ENCODE measurements at places on chromosomes 5 and 9.
A peak's percentile ranks its signal among the peaks of the same experiment; 100 is the strongest.

GRCh38 chr5:142841511-142842265, 71.5 kb downstream of the ARHGAP26 start:
- DNase-seq: no peak

- no peak for DNase-seq
These were observed at the start of gene FGF1 for GRCh38 chr5:142685418-142686209. FGF1 (minus strand) TSS chr5:142686090; CDS start chr5:142614127, 71,963 bp downstream.

DNA sequence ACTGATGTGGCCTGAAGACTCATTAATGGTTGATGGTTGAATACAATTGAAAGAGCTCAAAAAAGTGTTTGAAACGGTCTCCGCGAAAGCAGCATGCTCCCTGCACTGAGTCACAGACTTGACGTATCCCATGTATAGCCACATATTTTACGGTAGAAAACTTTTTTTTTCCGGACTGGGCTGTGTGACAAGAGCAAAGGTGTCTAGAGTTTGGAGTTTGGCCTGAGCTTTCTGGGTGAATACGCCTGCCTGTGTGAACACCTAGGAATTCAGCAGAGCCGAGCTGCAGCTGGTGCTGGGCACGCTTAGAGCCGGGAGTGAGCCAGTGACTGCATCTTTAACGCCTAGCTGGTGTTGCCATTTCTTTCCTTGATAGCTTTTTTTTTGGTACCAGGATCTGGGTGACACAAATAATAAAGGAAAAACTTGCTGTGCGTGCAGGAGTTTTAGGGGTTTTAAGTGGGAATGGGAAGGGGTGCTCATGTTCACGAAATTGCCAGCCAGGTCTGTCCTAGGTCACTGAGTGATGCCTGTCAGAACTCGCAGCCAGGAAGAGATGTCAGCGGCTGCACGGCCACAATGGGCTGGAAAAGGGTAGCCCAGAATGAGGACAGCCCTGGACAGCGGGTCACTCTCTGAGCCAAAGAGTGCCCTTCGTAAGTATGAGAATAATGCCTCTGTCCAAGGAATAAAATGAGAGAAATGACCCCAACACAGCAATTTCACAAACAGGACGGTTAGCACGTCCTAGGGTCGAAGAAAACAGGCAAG, 51.7 kb downstream of the PSMB7 start:
- DNase-seq: no peak

GRCh38 chr9:130172858-130173665, 858 bp downstream of the NCS1 start:
- DNase-seq: no peak

- no peak for DNase-seq
These were observed 58.3 kb downstream of the FGF1 start for GRCh38 chr5:142627383-142628217.

- no peak for DNase-seq
These were observed 114.0 kb downstream of the MED10 start for GRCh38 chr5:6264394-6264793.

- no peak for DNase-seq
These were observed 11.3 kb upstream of the SCGB3A1 start for GRCh38 chr5:180602481-180603075.

DNA sequence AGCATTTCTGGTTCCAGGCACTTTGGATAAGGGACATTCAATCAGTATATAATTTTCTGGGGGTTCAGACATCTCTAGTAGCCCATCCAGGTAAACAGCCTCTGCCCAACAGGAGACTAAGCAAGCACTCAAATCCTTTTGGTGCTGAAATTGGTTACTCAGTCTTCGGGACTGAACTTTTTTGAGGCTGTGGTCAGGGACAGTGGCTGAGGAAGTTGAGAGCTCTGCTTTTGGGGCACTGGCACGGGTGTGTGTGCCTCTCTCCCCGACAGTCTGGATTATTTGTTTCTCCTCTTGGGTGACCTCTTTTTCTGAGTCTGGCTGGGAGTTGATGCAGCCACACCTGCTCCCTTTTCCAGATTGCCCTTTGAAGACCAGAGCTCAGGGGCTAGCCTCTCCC, 47.6 kb downstream of the ACER2 start:
- DNase-seq: no peak

DNA sequence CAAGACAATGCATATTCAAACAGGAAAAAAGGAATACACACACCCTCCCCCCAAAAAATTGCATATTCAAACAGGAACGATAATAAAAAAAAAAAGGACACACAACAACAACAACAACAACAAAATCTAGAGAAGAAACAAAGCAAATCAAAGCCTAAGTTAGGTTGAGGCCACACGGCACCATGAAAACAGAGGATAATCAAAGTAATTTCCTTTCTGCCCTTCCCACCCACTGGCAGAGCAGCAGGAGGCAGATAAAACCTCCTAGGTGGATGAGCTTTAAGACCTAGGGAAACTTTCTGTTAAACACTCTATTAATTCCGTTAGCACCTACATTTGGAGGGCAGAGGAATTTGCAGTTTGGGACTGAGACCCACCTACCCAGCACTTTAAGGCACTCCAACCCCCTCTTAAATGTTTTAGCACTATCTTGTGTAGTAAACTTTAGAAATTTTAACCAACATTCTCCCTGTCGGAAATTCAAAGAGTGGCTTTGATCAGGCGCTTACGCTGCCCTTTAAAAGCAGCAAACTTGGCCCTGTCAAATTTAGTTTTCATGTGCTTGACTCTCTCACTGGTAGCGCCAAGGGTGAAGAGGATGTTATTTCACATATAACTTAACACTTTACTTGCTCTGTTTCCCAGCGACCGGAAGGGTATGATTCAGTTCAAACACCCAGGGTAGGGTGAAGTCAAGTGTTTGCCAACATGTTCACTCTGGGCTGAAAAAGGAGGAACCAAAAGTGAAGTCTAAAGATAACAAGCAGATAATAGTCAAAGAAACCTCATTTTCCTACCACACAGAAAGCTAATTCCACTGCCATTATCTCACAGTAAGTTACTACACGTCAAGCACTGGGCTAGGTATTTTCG, 9.2 kb downstream of the ENC1 start:
- peak; percentile 57 for DNase-seq

DNA sequence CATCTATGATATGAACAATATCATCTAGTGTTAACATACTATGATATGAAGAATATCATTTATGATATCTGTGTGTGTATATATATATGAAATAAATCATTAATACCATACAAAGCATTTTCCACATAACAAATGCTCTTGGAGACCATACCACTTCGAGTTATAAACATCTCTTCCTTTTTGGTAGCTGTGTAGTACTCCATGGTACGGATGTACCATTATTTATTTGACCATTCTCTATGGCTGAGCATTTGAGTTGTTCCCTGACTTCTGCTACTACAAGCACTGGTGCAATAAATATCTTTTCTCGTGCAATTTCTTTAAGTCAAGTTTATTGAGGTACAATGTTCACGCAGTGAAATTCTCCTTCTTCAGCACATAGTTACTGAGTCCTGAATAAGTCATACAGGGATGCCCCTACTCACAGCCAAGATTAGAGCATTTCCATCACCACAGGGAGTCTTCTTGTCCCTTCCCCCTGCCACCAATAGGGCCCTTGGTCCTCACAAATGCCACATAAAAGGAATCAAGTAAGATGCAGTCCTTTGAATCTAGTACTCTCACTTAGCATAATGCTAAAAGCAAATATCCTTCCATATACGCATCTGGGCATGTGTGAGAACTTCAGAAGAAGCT, 75.2 kb upstream of the SLC25A48 start:
- DNase-seq: no peak

- no peak for DNase-seq
These were observed 24.4 kb upstream of the SH3RF2 start for GRCh38 chr5:145912019-145912418.

GRCh38 chr5:9455826-9456434, 89.9 kb downstream of the SEMA5A start:
- DNase-seq: no peak

GRCh38 chr5:169649486-169649885, 12.4 kb downstream of the DOCK2 start:
- DNase-seq: no peak

DNA sequence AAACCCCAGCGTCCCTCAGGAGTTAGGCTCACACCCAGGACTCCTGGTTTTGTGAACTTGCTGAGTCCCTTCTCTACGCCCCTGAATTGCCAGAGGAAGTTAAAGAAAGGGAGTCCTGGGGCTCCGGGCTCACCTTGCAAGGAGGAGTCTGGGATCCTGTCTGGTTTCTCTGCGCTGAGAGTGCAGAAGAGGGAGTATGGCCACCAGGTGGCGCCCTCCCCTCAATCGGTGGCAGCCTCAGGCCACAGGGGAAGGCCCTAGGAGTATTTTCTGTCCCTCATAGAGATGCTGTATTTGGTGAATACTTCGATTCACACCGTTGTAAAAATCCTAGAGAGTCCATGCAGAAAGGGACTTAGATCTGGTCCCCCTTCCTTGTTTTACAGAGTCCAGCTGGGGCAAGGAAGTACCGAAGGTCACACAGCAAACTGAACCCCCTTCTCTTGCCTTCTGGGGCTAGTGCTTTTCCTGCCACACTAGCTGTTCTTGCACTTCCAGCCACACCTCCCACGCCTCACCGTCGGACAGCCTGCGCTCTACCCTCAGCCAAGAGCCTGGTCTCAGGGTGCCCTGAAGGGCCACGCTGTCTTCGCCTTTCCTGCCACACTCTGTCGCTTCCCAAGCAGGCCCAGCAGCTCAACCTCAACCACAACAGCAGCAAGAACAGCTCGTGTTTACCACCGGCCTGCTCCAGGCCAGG, 10.2 kb downstream of the HAND1 start:
- peak; percentile 88 for DNase-seq

DNA sequence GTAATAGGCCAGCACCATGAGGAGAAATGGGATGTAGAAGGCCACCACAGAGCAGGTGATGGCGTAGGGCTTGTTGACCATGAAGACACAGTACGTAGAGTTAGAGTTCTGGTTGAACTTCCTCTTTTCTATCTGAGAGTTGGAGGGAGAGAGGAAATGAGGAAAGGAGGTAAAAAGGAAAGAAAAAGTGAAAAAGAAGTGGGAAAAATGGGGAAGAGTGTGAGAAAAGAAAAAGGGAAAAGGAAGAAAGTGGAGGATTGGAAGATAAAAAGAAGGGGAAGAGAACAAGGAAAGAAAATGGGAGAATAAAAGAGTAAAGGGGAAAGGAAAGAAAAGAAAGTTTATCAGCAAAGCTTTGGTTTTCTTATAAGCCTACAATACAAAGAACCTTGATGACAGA, 126.1 kb downstream of the FBXO38 start:
- DNase-seq: no peak

GRCh38 chr9:88567870-88568269, 32.9 kb downstream of the NXNL2 start:
- DNase-seq: no peak

GRCh38 chr9:113998114-113998513, 80.0 kb downstream of the AMBP start:
- no peak for DNase-seq

DNA sequence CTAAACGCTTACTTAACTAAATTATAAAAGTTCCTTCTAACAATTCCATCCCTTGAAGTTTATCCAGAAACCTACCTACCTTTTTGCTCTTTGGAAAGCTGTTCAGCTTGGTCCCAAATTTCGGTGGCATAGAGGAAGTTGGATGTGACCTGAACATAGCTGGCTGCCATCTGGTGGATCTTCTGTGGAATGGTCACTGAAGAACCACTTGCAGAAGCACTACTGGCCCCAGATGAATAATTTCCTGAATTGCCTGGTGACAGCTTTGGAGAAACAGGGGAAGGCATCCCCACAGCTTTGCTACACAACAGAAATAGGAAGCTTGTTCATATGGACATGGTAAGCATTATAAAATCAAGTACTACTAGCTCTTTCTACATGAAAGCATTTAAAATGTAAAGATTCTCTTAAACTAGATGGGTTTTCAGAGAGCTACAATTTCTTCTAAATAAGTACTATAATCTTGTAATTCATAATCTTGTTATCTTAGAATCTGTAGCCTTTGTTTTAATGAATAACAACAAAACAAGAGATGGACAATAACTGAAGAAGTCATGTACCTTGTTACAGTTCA, 9.9 kb downstream of the LEAP2 start:
- peak; percentile 9 for DNase-seq

GRCh38 chr5:107393851-107394250, 276.9 kb downstream of the EFNA5 start:
- DNase-seq: no peak

- no peak for DNase-seq
These were observed 251.7 kb downstream of the PAPPA start for GRCh38 chr9:116405321-116405720.

GRCh38 chr5:140130949-140131733, 5.4 kb downstream of the IGIP start:
- no peak for DNase-seq

GRCh38 chr5:126818736-126819135, 41.8 kb downstream of the LMNB1 start:
- DNase-seq: no peak

DNA sequence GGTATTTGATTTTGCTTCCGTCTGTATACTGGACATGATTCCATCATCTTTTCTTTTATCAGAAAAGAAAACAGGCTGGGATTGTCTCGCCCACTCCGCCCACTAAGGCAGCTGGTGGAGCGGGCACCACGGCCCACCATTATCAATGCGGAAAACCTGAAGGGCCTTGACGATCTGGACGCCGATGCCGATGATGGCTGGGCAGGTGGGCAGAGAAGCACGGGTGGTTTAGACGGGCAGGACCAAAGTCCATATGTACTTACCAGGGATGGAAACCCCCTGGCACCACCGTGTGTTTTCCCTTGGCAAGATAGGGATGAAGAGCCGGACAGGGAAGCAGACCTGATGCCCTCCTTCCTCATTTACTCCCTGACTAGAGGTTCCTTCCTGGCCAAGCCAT, 53.7 kb downstream of the PRRC2B start:
- DNase-seq: no peak

GRCh38 chr5:81749561-81750307, 1.2 kb downstream of the SSBP2 start:
- DNase-seq: peak; percentile 54

DNA sequence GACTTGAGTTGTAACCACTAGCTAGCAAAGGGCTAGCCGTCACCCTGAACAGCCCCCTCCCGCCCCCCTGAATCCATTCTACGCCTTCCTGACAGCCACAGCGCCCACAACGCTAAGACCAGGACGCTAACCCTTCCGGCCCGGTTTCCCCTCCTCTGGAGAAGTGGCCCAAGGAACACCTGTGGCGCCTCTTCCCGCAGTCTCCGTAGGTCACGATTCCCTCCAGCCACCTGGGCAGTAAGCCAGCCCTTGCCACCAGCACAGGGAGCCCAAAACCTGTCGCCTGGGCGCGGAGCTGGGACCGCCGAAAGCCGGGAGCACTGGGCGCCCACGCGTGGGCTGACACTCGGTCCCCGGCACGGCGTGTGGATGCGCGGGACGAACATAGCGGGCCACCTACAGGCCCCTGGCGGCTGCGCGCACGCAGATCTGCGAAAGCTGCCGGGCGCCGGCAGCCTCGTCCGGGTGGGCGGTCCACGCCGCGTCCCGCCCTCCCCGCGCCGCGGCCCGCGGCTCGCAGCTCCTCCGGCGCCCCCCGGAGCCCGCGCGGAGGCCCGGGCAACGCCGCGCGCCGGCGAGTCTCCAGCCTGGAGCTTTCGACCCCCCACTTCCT, 596 bp downstream of the IRF1 start:
- no peak for DNase-seq

DNA sequence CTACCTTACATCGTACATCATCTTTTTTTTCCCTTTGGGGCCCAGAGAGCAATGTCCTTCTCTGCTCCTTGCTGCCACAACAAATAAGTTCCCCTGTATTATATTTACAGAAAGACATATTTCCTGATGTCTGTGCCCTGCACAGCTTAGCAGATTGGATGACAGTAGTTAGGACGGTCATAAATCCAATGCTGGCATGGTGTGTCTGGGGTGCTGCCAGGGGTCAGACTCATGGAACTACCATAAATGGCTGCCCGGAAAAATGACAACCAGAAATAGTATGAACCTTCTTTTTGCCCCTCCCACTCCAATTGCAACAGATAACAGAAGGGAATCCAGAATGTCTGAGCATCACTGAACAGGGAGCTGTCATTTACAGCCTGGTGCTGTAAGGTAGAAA, 511.1 kb downstream of the PSAT1 start:
- DNase-seq: no peak
